ENCODE measurements at places on chromosomes 6 and 20.

GRCh38 chr6:153150752-153151440 is 19.8 kb upstream of the RGS17 start:
- no peak for DNase-seq

DNA sequence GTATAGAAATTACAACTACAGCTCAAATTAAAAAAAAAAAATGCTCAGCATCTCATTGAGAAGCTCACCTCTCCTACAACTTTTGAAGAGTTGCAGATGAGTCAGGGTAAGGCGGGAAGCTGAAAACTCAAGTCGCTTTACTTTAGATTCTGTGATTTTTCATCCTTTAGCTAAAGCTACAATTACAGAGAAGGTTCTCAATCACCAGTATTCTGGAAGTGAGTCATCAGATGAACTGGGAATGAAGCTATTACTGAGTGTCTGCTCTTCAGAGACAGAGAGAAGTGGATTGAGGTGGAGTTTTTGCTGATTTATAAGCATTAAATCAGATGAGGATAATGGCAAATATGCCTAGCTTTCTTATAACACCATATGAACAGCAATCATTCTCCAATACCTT is 91.9 kb downstream of the TFAP2A start:
- no peak for DNase-seq

DNA sequence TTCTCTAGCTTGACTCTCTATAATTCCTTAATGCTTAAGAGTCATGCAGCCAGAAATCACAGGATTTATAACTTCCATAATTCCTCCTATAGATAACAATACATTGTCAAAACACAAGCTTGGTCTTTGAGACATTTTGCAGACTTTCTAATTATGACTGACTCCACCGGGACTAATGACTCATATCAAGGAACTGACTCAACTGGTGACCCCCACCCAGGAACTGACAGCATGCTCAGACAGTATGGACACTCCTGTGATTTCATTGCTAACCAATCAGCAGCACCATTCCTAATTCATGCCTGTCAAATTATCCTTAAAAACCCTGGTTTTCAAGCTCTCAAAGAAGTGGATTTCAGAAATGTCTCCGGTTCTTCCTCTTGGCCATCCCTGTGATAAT is 670.5 kb upstream of the IMPG1 start:
- DNase-seq: no peak

DNA sequence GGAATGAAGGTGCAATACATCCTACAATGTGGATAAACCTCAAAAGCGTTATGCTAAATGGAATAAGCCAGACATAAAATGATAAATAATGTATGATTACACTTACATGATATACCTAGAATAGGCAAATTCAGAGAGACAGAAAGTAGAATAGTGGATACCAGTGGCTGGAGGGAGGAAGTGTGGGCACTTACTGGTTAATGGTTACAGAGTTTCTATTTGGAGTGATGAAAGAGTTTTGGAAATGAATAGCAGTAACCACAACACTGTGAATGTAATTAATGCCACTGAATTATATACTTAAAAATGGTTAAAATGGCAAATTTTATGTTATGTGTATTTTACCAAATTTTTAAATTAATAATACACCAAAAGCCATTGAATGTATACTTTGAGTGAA is 71.4 kb upstream of the CST7 start:
- no peak for DNase-seq

DNA sequence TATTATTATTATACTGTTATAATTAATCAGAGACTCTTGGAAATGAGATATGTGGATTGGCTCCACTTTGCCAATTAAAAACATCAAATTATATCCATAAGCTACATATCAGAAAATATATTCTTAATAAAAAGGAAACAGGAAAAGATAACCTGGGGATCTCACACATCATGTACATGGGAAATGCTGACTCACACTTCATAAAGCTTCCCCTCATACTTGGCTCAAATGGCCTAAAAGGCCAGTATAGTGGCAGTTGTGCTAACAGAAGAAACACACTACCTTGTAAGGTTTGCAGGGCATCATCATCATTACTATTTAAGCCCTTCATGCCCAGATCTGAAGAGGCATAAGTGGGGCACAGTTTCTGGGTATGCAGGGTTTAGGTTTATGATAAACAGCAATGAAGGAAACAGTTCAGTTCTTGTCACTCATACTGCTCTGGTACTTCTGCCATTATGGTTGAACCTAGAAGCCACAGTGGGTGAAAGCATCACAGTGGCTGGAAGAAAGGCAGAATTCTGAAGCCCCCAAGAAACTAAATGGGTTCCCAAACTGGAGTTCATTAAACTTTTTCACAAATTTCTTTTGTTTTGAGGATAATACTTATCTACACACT is 60.6 kb downstream of the BTBD9 start:
- DNase-seq: no peak

DNA sequence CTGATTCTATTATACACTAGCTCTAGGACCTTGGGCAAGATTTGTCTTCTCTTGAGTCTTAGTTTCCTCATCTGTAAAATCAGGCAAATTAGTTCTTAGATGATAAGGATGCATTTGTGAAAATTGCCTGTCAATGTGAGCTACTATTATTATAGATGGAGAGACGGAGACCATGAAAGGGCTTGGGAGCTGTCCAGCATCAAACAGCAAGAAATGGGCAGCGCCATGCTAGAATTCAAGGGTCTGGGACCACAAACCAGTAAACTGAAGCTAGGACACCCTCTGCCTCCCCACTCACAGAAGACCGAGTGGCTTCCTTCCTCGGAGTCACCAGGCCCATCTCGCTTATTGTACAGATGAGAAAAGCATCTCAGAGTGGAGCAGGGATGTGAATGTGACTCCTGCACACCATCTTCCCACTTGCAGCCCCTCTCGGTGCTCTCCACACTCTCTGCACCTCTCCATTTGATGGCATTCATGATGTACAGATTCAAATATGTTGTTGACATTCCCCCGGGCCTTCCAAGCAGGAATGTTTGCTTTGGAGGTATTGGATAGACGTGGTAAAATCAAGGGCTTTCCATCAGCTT is 24.1 kb upstream of the BPIFA3 start:
- no peak for DNase-seq

DNA sequence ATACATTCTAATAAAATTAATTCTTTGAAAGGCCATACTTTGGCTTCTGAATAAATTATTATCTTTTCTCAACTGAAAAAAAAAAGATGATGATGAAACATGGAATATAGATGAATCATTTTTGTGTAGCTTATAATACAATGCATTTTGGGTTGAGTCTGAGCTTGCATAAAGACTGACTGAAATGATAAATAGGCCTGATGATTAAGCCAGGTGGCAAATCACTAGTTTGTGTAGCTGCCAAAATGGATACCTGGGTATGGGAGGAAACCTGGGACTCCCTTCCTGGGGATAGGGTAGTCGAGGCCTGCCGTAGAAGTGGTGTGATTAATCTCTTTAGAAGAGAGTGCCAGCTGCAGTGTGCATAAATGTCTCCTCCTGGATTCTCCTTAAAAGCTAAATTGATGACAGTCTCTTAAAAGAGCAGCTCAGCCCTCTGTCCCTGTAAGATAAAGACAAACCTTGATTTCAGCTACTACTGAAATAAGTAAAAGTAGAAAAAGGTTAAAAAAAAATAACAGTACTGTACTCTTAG is 275.1 kb downstream of the GRIK2 start:
- DNase-seq: no peak

All from activated CD4-positive, alpha-beta T cell treated with anti-CD3 and anti-CD28 coated beads for 48 hours (primary cell).